T-helper 22 cell (primary cell): ENCODE measurements at places on chromosomes 12 and 14.

DNA sequence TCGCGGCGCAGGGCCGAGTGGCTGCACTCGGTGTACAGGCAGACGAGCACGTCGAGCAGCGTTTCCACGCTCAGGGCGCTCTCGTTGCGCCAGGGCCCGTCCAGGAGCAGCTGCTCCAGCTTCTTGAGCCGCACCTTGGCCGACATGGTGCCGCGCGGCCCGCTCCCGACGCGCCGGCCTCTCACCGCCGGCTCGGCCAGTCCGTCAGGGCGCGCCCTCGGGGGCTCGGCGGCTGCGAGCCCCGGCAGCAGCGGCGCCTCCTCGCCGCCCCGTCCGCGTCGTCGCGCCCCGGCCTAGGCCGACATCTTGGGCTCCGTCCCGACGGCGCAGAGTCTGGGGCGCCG, 349 bp downstream of the CDC42BPB start:
- DNase-seq, result no peak

DNA sequence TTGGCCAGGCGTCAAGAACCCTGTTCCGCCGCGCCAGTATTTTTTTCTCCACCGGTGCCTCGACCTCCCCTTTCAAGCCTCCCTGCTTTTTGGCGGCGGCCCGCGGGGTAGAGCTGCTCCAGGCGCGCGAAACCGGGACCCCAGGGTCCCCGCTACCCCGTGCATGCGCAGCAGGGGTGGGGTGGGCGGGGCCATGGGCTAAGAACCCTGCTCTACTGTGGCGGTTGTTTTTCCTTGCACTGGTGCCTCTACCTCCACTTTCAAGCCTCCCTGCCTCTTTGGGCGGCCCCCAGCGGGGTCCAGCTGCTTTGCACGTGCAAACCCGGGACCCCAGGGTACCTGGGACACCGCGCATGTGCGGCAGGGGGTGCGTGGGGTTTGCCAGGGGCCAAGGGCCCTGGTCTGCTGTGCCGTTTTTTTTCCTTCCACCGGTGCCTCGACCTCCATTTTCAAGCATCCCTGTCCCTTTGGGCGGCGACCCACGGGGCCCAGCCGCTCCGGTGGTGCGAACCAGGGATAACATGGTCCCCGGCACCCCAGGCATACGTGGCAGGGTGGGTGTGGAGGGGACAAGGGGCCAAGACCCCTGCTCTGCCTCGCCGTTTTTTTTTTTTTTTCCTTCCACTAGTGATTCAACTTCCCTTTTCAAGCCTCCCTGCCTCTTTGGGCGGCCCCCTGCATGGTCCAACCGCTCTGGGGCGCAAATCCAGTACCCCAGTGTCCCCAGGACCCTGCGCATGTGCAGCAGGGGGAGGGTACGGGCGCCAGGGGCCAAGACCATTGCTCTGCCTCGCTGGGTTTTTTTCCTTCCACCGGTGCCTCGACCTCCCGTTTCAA, 326.8 kb downstream of the ALG10 start:
- no peak for DNase-seq

- DNase-seq, result peak; percentile 44
Measured at GRCh38 chr14:64758025-64758521, 53.8 kb downstream of the PLEKHG3 start.

- DNase-seq, result no peak
Measured at GRCh38 chr12:8622646-8623045, 10.0 kb upstream of the AICDA start.

GRCh38 chr14:99460793-99461192, 19.9 kb downstream of the SETD3 start:
- no peak for DNase-seq

DNA sequence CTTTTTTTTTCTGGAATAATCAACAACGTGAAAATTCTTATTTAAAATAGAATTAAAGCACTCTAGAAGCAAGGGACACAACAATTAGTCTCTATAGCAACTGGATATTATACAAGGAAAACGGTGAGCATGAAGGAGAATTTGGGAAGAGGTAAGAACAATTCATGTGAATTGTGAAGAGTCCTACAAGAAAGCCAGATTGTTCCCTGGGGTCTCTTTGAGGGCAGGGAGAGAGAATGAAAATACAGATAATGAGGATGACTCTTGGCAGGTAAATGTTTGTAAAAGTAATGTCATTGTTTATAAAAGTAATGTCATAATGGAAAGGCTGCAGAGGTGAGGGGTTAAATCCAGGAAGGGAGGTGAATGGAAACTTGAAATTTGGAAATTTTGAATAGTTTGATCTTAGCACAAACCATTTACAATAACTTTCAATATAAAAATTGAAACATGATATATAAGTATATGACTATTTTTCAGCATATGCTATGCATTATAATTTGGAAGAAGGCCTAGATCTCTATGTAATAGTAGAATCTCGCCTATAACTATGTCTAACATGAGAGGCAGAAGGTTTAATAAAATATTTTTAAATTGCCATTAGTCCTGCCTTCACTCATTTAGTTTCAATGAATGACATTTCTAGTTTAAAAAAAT, 378.8 kb upstream of the DCN start:
- DNase-seq, result no peak

DNA sequence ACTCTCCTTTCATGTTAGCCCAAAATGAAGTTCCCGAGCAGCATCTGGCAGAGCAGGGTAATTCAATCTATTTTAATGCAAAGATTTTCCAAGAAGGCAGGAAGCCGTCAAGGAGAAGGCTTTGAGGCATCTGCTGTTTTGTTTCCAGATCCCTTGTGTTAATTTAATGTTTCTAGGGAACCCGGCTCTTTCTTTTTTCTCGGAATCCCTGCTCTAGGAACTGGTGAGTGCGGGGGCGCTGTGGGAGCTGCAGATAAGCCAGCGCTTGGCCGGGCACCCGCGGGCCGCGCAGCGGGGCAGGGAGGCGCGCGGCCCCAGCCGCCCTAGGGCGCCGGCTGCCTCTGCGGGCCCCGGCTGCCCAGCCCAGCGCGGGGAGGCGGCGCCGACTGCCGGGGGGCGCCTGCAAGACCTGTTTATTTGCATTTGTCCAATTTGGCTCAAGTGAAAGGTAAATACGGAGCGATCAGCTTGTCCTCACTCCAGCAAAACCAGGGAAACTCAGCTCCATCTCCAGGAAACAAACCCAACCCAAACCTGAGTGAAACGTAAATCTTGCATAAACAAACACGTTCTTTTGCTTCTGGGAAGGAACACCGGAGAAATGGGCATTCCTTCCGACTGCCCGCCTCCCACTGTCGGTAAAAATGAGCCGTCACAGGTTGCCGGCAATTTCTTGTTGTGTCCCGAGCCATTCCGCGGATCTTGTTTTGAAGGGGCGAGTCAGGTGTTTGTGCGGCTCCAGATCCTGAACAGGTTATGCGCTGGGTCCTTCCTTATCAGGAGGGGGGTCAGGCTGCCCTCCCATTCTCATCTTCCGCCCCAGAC, 65.1 kb downstream of the CRADD start:
- peak; percentile 14 for DNase-seq

GRCh38 chr12:132470397-132470796, 19.6 kb upstream of the FBRSL1 start:
- DNase-seq, result no peak

GRCh38 chr14:95507701-95508103, 8.7 kb downstream of the SYNE3 start:
- DNase-seq, result no peak
